Stimulated activated CD8-positive, alpha-beta memory T cell treated with anti-CD3 and anti-CD28 coated beads, Interleukin-2, amount 100 ng/mL, for 48 hours (primary cell): ENCODE measurements at places on chromosomes 13 and 19.

DNA sequence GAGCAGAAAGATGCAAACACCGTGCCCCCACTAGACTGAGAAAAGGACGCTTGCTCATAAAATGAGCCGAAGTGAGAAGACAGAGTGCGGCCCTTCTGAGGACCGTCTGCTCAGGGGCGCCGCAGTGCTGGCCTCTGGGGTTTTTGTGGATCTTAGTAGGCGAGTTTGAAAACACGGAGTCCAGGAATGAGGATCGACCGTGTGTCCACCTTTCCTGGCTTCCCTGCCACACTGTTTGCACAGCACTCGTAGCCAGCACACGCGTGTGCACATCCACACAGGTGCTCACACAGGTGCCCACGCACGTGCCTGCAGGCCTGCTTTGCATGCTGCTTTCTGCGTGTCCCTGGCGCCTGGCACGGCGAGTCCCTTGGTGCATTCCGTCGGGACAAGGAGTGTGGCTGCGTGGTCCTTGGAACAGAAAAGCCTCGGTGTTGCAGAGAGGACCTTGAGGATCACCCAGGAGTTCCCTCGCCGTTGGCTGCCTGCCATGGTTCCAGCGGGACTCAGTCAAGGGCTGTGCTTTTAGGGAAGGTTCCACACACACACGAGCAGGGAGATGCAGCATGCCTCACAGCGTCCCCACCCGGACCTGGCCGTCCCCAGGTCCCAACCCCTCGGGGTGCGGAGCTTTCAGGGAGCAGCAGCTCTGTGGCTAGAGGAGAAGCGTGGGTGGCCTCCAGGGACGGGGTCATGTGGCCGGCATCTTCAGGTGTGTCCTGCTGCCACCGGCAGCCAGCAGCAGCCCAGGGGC, 10.1 kb upstream of the ZNF554 start:
- no peak for DNase-seq

DNA sequence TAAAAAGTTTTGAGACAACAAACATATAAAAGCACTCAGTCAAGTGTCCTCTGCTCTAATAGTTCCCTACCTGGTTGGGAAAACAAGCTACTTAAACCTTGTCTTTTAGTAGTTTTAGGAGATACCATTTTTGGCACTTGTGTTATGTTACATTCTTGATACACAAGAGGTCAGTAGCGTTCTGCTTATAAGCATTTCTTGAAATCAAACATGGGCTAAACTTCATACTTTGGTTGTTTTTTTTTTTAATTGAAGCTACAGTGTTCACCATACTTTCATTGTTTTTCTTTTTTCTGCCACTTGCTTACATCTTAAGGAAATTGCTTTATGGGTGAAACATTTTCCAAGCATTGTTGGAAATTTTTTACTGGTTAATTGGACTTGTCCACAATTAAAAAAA, 12.9 kb downstream of the NHLRC3 start:
- no peak for DNase-seq

- no peak for DNase-seq
Measured at GRCh38 chr13:51645154-51645650, 60.9 kb downstream of the WDFY2 start.

DNA sequence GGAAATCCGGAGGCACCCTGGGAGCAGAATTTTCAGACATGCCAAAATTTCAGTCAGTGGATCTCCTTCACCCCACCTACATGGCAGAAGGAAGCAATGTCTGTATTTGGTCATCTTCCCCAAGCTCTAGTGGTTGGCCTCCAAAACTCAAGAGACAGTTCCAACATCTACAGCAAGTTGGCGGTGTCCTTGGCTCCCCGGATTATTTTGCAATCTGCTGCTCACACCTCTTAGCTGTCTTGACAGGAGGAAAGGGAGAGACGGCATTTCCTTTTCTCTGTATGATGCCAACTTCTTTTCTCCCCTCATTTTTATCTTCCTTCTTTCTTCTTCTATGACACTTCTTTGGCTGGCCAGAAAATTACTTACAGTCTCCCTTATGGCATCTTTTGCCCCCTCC, 159.9 kb downstream of the SUCLA2 start:
- no peak for DNase-seq
